Thoracic aorta (tissue), 2 donors: ENCODE measurements at places on chromosomes 4 and X. TPM values are rescaled to one million over a fixed set of nuclear protein-coding genes. Genes with fewer than 3 reads are reported as not detected.

Gene PSAPL1
- total RNA-seq = 0.14 TPM

DNA sequence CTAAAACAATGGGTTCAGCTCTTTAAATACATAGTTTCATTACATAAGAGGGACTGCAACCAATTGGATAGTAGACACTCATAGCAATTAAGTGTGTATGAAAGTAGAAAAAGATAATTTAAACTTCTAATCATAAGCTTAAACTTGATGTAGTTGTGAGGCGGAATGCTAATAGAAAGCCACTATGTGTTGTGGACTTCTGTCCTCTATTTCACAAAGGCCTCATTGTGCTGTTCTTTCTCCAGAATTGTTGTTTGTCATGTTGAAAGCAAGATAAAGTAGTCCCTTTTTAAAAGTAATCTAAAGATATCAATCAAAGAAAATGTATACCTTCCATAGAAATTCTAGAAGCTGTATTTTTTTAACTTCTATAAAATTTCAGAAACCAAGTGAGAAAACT lies 329.4 kb downstream of the KLHL4 start:
- no peak for DNase-seq

DNA sequence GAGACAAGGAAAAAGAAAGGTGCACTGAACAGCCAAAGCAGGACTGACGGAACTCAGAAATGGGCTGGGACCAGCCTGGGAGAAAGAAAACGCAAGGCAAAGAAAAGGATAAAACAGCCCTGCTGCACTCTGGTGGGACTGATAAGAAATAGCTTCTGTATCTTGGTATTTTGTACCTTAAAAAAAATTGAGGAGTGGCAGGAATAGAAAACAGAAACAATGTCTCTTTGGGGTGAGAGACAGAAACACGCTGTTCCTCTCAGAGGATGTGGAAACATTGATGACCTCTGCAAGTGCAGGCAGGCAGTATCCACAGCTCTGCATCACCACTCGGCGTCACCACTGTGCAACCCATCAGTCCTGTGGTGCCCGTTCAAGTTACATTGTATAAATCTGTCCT lies 152.5 kb upstream of the SPRY1 start:
- DNase-seq = no peak

- DNase-seq = no peak
Measured at GRCh38 chrX:20352504-20352903, 85.8 kb upstream of the RPS6KA3 start.

Gene RRH
- total RNA-seq = not detected

- no peak for DNase-seq
Measured at GRCh38 chr4:166017804-166018203, 144.8 kb downstream of the TLL1 start.

DNA sequence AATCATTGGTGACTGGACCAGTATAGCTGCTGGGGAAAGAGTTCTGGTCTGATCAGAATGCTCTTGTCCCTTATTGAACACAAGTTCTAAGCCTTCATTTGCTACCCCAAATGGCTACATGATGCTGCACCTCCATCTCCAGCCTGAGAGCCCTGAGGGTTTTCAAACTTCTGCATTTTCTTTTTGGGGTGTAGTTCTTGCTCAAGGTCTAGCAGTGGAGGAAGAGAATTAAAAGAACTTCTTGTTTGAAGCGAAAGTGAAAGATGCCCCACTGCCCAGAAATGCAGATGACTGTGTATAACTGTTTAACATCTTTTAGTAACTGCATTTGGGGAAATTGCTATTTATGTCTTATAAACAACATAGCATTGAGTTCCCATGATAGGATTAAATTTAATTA lies 38.5 kb downstream of the LAMTOR3 start:
- DNase-seq = no peak
